ENCODE measurements at places on chromosomes 16 and 17. TPM values are rescaled to one million over a fixed set of nuclear protein-coding genes. Genes with fewer than 3 reads are reported as not detected.

- no peaks in the 10 kb centered on the region for H3K36me3 ChIP-seq
- no peak overlapping the region for H3K27ac ChIP-seq
- no peak for DNase-seq
- H3K27me3 ChIP-seq: no peaks in the 10 kb centered on the region
- H3K4me3 ChIP-seq: no peak overlapping the region
These were observed 1349.4 kb downstream of the CDH8 start for GRCh38 chr16:60686824-60687223.

GRCh38 chr17:79095345-79096055 lies 20.9 kb downstream of the ENGASE start:
- peaks cover 26% of the 10 kb centered on the region for H3K27me3 ChIP-seq
- H3K4me3 ChIP-seq: no peak overlapping the region
- DNase-seq: no peak
- no peaks in the 10 kb centered on the region for H3K36me3 ChIP-seq
- H3K27ac ChIP-seq: no peak overlapping the region
- peaks cover 6% of the 10 kb centered on the region for H3K4me1 ChIP-seq

GRCh38 chr16:52872731-52873130 lies 180.0 kb downstream of the CHD9NB start:
- peaks cover 6% of the 10 kb centered on the region for H3K27me3 ChIP-seq
- H3K36me3 ChIP-seq: no peaks in the 10 kb centered on the region
- DNase-seq: no peak
- no peaks in the 10 kb centered on the region for H3K4me1 ChIP-seq

GRCh38 chr16:15509593-15510535 lies 75.5 kb downstream of the BMERB1 start:
- no peak overlapping the region for H3K4me3 ChIP-seq
- H3K36me3 ChIP-seq: no peaks in the 10 kb centered on the region
- no peaks in the 10 kb centered on the region for H3K27me3 ChIP-seq
- peaks cover 4% of the 10 kb centered on the region for H3K4me1 ChIP-seq
- peak; percentile 6 for DNase-seq

DNA sequence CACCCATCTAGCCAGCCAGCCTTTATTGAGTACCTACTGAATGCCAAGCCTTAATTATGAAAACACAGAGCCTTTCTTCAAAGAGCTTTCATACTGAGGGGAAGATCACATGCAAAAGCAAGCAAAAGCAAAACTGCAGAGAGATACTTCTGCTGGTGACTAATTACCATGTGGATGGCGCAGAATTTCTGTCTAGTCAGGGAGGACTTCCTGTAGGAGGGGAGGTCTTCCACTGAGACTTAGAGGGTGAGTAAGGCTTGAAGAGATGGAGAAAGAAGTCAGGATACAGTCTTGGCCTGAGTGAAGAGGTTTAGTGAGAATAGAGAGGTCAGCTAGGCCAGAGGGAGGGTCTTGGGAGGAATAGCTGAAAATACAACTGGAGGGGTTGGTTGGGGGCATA lies 53.9 kb upstream of the CCL2 start:
- no peak overlapping the region for H3K4me3 ChIP-seq
- H3K36me3 ChIP-seq: no peaks in the 10 kb centered on the region
- DNase-seq: peak; percentile 17
- H3K4me1 ChIP-seq: peaks cover 12% of the 10 kb centered on the region
- H3K27ac ChIP-seq: no peak overlapping the region
- H3K27me3 ChIP-seq: peaks cover 26% of the 10 kb centered on the region

GRCh38 chr16:17166095-17166494 lies 304.7 kb downstream of the XYLT1 start:
- peaks cover 4% of the 10 kb centered on the region for H3K36me3 ChIP-seq
- no peak overlapping the region for H3K27ac ChIP-seq
- no peak overlapping the region for H3K4me3 ChIP-seq

DNA sequence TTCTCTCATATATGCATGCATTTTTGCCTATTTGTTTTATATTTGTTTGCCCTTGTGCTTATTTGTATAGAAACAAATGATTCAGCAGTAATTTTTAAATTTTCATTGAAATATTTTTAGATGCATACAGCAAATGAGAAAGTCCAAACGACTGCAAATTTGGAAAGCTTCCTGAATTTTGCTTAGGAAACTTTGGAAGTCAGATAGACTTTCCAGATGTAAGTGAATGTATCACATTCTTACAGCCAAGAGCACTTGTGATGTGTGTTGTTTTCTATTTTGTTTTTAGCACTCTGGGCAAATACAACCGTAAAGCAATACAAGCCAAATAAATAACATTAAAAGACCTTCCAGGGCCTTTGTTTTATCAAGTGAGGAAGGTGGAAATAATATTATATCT lies 680.8 kb upstream of the CDH8 start:
- no peaks in the 10 kb centered on the region for H3K4me1 ChIP-seq
- no peak overlapping the region for H3K27ac ChIP-seq
- DNase-seq: no peak

DNA sequence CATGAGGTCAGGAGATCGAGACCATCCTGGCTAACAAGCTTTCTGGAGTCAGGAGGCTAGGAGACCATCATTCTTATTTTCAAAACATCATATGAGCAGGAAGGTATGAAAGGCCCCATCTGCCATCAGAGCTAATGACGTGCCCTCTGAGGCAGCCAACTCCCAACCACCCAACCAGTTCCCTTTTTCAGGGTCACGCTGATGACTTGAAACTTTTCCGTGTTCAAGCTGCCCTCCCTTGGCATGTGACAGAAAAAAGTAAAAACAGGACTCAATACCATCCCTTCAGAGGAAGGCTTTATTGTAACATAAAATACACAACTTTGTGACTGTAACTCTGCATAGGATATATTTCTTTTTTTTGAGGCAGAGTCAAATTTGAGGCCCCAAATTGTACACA lies 4.6 kb upstream of the GHDC start:
- peaks cover 6% of the 10 kb centered on the region for H3K4me1 ChIP-seq
- DNase-seq: no peak
- H3K4me3 ChIP-seq: no peak overlapping the region
- peaks cover 15% of the 10 kb centered on the region for H3K36me3 ChIP-seq

DNA sequence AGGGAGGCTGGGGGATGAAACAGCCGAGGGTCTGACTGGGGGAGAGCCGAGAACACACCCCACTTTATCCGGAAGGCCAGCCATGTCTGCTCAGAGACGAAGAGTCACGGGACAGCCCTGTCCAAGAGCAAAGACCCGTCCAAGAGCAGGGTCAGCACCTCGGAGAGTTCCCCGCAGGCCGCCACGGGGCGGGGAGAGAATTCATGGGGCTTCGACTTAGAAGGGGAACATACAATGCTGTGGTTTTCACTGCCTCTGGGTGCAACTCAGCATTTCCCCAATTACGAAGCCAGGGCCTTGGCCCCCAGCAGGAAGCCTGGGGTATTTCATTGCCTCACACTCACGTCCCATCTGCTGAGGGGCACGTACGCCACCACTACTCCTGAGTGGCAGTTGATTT lies 59.3 kb downstream of the JPH3 start:
- no peak overlapping the region for H3K4me3 ChIP-seq
- no peaks in the 10 kb centered on the region for H3K36me3 ChIP-seq

DNA sequence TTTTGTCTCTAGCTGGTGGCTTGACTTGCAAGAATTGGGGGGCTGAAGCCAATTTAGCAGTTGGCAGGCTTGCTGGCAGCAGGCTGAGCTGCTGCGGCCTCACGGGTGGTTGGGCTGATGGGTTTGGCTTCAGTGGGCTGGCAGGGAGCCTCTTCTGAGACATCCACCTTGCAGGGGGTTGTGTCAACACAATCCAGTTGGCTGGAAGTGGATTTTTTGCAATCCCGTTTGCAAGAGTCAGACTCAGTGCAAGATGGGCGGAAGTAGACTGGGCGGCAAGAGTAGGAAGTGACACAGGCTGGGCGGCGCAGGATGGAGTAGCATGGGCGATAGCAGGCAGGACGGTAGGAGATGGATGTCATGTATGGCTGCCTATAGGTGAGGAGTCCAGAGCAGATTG lies 1.5 kb downstream of the KRTAP16-1 start:
- H3K36me3 ChIP-seq: no peaks in the 10 kb centered on the region
- peak overlapping the region; percentile 1 for H3K27ac ChIP-seq
- peaks cover 47% of the 10 kb centered on the region for H3K4me1 ChIP-seq
- DNase-seq: no peak

DNA sequence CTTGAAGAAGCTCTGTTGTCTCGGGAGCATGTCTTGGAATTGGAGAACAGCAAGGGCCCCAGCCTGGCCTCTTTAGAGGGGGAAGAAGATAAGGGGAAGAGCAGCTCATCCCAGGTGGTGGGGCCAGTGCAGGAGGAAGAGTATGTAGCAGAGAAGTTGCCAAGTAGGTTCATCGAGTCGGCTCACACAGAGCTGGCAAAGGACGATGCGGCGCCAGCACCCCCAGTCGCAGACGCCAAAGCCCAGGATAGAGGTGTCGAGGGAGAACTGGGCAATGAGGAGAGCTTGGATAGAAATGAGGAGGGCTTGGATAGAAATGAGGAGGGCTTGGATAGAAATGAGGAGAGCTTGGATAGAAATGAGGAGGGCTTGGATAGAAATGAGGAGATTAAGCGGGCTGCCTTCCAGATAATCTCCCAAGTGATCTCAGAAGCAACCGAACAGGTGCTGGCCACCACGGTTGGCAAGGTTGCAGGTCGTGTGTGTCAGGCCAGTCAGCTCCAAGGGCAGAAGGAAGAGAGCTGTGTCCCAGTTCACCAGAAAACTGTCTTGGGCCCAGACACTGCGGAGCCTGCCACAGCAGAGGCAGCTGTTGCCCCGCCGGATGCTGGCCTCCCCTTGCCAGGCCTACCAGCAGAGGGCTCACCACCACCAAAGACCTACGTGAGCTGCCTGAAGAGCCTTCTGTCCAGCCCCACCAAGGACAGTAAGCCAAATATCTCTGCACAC lies 21.2 kb downstream of the AKAP1 start:
- peaks cover 7% of the 10 kb centered on the region for H3K36me3 ChIP-seq
- H3K27ac ChIP-seq: no peak overlapping the region
- peaks cover 11% of the 10 kb centered on the region for H3K4me1 ChIP-seq
- DNase-seq: no peak
- H3K27me3 ChIP-seq: no peaks in the 10 kb centered on the region

- peak; percentile 83 for DNase-seq
- H3K36me3 ChIP-seq: no peaks in the 10 kb centered on the region
- H3K4me3 ChIP-seq: peak overlapping the region; percentile 37
- H3K27me3 ChIP-seq: peaks cover 13% of the 10 kb centered on the region
- peak overlapping the region; percentile 94 for H3K27ac ChIP-seq
- peaks cover 56% of the 10 kb centered on the region for H3K4me1 ChIP-seq
These were observed 60.9 kb upstream of the TNRC6A start for GRCh38 chr16:24668481-24669061.

- no peak for DNase-seq
- no peak overlapping the region for H3K27ac ChIP-seq
- H3K4me1 ChIP-seq: peaks cover 12% of the 10 kb centered on the region
- no peak overlapping the region for H3K4me3 ChIP-seq
- peaks cover 24% of the 10 kb centered on the region for H3K27me3 ChIP-seq
These were observed 2.0 kb upstream of the PCTP start for GRCh38 chr17:55748841-55749240.

DNA sequence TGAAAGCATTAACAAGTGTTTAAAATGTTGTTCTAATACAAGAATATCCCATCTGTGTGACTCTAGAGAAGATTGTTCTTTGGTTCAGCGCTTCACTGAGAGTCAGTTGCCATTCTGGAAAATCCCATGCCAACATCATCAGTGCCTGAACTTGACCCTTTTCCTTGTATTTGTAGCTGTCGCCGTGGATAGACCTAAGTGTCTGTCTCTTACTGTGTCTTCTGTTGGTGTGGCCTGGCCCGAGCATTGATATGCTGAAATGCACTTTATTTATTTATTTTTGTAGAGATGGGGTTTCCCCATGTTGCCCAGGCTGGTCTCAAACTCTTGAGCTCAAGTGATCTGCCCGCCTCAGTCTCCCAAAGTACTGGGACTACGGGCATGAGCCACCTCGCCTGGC lies 76.0 kb downstream of the MYH11 start:
- DNase-seq: no peak
- H3K4me3 ChIP-seq: no peak overlapping the region
- H3K36me3 ChIP-seq: no peaks in the 10 kb centered on the region
- H3K4me1 ChIP-seq: no peaks in the 10 kb centered on the region
- no peaks in the 10 kb centered on the region for H3K27me3 ChIP-seq

DNA sequence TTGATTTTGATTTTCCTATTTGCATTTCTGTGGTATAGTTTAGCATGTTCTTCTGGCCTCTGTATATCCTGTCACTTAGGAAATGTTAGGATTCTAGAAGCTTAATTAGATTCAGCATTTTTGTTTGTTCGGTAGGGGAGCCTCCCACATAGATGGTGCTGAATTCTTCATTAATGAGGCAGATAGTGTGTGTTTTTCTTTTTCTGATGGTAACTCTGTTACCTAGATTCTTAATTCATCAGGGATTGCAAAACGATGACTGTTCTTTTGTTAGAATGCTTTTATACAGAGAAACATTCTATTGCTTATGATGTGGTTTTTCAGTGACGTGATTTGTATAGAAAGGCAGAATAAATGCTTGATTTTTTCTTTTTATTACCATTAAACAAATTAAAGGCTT lies 19.0 kb downstream of the BANP start:
- DNase-seq: no peak
- H3K36me3 ChIP-seq: peaks cover 31% of the 10 kb centered on the region
- peaks cover 52% of the 10 kb centered on the region for H3K4me1 ChIP-seq
- H3K27me3 ChIP-seq: no peaks in the 10 kb centered on the region
- no peak overlapping the region for H3K27ac ChIP-seq
- H3K4me3 ChIP-seq: no peak overlapping the region

DNA sequence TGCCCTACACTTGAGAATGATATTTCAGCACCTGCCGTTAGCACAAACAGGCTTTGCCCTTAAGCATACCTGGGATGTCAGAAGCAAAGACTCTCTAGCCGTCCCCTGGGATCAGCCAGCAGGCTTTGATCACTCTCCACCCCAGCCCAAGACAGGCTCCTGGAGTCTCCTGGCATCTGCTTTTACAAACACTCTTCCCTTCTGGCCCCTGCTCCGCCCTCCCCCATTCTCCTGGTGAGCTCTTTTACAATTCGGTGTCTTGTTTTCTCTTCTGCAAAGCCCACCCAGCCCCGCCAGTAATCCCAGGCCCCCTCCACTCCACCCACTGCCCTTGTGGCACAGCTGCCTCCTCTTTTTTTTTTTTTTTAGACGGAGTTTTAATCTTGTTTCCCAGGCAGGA lies 50.4 kb downstream of the KATNIP start:
- no peak overlapping the region for H3K4me3 ChIP-seq
- no peaks in the 10 kb centered on the region for H3K36me3 ChIP-seq
- no peak for DNase-seq
- no peaks in the 10 kb centered on the region for H3K27me3 ChIP-seq
- H3K27ac ChIP-seq: no peak overlapping the region

- no peaks in the 10 kb centered on the region for H3K36me3 ChIP-seq
- peaks cover 76% of the 10 kb centered on the region for H3K4me1 ChIP-seq
- H3K27me3 ChIP-seq: no peaks in the 10 kb centered on the region
- peak overlapping the region; percentile 36 for H3K4me3 ChIP-seq
These were observed 139.4 kb downstream of the CCDC182 start for GRCh38 chr17:57605675-57606105.

- H3K27me3 ChIP-seq: peaks cover 4% of the 10 kb centered on the region
- H3K27ac ChIP-seq: no peak overlapping the region
- no peaks in the 10 kb centered on the region for H3K4me1 ChIP-seq
- no peak overlapping the region for H3K4me3 ChIP-seq
These were observed 9.9 kb upstream of the EMP2 start for GRCh38 chr16:10590342-10590741.

SEZ6L2 gene
- 0.30 TPM for total RNA-seq

KRT33B gene
- not detected for total RNA-seq

CACNA1H gene
- total RNA-seq: 0.50 TPM

C16orf92 gene
- not detected for total RNA-seq

CLDN7 gene
- not detected for total RNA-seq

NXN gene
- total RNA-seq: 0.20 TPM

ATP2A1 gene
- total RNA-seq: 5.3 TPM

CTU2 gene
- total RNA-seq: 48.1 TPM

ACAP1 gene
- total RNA-seq: 320 TPM

DCUN1D3 gene
- 3.0 TPM for total RNA-seq

TP53TG3 gene
- not detected for total RNA-seq

HBA2 gene
- not detected for total RNA-seq

CMTM1 gene
- 8.2 TPM for total RNA-seq

SP6 gene
- 0.19 TPM for total RNA-seq

Measured in activated naive CD4-positive, alpha-beta T cell treated with anti-CD3 and anti-CD28 coated beads for 36 hours (primary cell).